ENCODE measurements at places on chromosomes 7 and 10.

DNA sequence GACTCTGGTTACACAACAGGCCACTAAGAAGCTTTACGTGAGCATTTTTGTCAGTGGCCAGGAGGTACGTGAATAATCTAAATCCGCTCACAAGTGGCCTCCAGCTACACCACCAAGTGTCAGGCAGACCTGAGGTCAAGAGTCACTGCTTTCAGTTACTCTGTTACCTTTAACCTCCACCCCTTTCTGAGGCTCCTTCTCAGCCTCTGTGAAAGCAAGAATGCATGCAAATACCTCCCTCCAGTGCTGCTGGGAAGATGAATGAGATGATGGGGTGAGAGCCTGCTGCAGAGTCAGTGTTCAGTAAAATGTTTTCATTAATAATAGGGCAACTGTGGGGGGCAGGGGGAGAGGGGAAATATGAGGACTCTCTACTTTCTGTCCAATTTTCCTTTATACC is 11.2 kb downstream of the DDC start:
- DNase-seq, result no peak

DNA sequence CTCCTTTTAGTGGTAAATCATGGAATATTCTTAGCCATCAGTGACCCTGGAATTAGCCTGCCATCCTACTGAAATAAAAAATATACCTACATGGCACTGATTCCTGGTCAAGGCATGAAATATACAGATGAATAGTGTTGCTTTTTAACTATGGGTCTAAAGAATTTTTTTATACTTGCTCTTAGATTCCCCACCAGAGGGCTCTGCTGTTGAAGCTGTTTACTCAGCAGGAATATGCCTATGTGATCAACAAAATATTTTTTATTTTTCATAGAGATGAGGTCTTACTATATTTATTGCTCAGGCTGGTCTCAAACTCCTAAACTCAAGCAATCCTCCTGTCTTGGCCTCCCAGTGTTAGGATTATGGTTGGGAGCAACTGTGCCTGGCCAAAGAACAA is 13.5 kb downstream of the ZC3HC1 start:
- no peak for DNase-seq

DNA sequence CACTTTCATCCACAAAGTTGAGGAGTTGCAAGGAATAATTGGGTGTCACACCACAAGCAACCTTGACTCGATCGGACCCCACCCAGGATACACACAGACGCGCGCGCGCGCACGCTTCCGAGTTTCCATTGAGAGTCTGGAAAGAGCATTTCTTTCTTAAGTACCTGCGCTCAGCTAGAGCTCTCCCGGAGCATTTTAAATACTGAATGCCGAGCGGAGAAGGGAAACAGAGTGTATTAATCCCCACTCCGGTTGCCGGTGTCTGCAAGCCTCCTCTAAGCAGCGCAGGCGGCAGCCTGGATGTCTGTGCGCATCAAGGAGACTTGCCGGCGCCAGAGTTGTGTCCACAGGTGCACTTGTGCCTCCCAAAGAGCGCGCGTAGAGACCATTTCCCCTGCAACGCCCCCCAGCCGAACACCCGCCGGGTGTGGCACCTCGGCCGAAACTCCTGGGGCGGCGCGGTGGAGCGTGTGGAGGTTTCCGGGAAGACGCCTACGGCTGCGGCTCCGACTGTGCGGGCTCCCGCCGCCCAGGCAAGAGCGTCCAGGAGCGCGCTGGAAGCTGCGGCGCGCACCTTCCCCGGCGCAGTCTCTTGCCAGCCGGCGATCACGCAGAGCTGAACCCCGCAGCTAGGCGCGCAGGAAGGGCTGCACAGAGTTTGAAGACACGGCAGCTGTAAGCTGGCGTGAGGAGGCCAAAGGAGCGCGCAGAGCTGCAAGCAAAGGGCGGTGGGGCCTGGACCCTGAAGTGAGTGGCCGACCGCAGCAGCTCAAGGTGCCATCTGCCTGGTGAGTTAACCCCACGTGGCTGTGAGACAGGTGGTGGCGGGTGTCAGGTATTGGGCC is 1.1 kb upstream of the FEZF1 start:
- peak; percentile 20 for DNase-seq

- no peak for DNase-seq
Measured at GRCh38 chr10:75845176-75845947, 413.9 kb downstream of the LRMDA start.

DNA sequence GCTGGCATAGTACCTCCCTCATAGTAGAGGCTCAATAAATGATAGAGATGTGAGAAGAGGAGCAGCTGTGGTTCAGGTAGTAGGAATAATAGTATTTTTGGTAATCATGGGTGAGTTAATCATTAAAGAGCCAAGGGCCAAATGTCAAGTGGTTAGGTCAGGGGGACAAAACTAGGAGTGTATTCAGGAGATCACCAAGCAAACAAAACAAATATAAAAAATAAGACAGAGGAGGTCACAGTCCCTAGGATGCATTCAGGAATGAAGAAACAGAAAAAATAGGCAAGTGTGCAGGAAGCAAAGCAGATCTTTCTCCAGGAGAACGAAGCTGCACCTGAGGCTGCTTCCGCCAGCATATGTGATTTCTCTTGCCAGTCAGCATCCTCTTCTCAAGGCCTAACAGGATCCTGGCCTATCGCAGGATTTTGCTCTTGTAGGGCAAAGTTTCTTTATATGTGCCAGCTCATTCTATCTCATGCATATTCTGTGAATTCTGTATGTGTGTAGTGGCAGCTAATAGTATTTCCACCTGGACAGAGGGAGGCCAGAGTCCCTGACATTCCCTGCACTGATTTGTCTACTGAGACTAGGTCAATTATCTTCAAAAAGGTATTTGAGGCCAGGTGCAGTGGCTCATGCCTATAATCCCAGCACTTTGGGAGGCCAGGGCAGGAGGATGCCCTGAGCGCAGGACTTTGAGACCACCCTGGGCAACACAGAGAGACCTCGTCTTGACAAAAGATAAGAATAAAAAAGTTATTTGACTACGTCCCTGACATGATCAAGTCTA is 82.7 kb downstream of the AKR1D1 start:
- no peak for DNase-seq

DNA sequence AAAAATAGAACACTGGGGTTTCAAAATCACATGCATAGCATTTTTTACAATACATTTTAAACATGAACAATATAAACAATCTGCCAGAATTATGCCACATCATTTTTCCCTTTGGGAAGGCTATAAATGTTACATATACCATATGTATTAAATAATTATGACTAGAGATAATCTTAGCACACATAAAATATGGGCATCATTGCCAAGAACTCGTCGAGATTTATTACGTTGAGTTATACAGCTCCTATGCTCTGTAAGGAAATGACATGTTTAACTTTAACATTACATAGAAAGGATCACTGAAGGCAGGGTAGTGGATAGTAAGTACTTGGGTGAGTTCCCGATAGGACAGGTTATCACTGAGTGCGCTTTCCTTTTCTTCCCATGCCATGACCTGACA is 267.8 kb downstream of the PARD3 start:
- DNase-seq, result no peak

DNA sequence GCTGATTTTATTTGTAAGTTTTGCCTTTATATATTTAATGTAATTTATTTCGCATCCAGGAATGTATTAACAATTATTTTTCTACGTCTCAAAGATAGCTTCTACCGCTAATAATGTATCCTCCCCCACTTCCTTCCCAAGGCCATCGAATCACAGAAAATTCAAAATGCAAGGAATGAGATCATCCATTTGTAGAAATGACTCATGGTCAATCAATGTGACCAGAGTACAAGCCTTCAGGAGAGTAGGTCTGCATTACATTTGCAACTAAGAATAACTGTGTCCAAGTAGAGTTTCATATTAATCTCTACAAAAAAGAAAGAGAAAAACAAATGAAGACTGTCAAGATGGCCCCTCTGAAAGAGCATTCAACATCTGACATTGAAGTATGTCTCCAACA is 205.9 kb upstream of the PHF14 start:
- DNase-seq, result no peak
